ENCODE measurements at places on chromosomes 6 and 20.

GRCh38 chr6:53658992-53659391, 6.6 kb downstream of the KLHL31 start:
- no peak for DNase-seq

DNA sequence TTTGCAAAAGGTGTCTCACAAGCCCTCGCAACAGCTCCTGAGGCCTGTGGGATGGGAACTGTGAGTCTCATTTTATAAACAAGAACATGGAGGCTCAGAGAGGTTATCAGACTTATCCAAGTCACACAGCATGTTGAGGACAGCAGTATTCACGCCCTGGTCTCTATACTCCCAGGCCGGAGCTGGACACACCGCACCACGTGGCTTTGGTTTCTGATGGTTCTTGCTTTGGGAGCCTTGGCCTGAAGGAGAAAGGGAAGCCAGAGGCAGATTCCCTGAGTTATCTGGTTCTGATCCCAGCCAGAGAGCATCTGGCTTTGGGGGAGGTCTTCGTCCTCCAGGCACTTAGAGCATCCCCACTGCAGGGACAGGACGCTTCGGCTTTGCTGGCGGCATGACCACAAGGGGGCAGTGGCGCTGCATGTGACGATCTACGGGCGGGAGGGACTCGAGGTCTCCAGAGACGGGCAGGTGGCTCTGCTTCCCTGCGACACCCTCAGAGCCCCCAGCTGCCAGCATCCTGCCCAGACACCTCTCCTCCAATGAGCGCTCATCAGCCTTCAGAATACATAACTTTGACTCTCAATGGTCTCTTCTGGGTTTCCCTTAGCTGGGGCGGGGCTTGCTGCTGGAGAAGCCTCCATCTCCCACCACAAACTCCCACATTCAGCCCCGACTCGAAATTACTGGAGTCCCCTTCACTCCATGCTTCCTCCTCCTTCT, 51.4 kb upstream of the SAYSD1 start:
- peak; percentile 92 for DNase-seq

GRCh38 chr6:22717915-22718314, 148.5 kb downstream of the HDGFL1 start:
- DNase-seq = no peak

DNA sequence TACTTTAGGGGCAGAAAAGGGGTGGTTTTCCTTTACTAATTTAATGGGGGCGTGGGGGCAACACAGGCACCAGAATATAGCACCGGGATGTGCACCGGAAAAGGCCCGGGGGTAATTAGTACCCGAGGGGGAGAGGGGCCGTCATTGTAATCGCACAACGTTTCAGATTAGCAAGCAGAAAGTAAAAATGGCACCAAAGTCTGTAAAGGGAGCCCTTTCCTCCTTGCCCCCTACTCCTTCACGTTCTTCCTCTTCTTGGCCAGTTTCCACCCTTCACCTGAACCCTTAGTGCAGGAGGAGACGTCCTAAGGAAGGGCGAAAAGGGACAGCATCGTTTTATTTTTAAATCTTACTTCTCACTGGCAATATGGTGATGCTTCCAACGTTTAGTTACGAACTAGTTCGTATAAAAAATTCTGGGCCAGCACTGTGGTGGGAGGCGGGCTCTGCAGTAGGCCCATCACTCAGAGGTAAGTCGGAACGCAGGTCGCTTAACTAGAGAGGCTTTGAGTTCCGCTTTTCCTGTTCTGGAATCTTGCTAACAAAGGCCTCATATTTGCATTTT, 742 bp upstream of the CEP85L start:
- DNase-seq = no peak

GRCh38 chr6:40227735-40228134, 293.5 kb upstream of the MOCS1 start:
- no peak for DNase-seq

- DNase-seq = no peak
Observed at GRCh38 chr6:3226481-3227362, 731 bp downstream of the TUBB2B start.

GRCh38 chr6:89066940-89067646, 13.5 kb upstream of the PNRC1 start:
- DNase-seq = no peak

- DNase-seq = no peak
Observed at GRCh38 chr6:33453393-33454008, 875 bp upstream of the ZBTB9 start.

- no peak for DNase-seq
Observed at GRCh38 chr6:74605922-74606581, 599.8 kb downstream of the COL12A1 start.

DNA sequence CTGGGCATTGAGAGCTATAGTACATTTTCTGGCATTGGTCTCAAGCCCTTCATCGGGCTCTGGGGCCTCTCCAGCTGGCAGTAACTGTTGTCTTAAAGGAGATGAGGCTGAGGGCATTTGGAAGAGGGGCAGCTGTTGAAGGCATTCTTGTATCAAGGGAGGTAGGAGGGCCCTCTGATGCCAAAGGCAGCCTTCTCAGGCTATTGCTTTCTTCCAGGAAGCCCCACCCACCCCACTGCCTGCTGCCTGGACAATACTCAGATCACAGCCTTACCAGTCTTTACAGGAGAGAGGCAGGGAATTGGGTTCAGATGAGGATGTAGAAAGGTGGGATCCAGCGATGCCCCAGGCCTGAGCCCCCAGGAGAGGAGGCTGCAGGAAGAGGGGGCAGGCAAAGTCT, 46.0 kb downstream of the CPXM1 start:
- no peak for DNase-seq

DNA sequence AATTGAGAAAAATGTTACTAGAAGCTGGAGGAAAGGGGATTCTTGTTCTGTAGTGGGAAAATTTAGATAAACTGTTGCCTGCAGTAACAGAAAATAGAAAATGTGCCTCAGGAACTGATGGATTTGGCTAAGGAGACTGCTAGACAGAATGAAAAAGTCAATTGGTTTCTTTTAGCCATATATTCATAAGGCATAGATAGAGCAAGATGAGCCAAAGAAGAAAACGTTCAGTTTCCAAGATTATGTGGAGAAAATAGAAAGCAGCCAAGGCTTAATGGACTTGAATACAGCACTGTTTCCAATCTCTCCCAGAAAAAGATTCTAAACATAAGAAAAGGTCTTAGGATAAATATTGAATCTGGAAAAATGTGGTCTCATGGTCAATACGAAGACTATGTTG, 115.1 kb upstream of the TCF21 start:
- DNase-seq = no peak

- no peak for DNase-seq
Observed at GRCh38 chr20:62818592-62819493, 2.0 kb downstream of the COL9A3 start.

- DNase-seq = no peak
Observed at GRCh38 chr6:41582540-41582939, 36.4 kb downstream of the FOXP4 start.

- DNase-seq = no peak
Observed at GRCh38 chr6:17932330-17932852, 55.0 kb downstream of the KIF13A start.

GRCh38 chr6:167047554-167047953, 48.4 kb downstream of the CEP43 start:
- DNase-seq = peak; percentile 71

Data from thymus (tissue), 14 donors.